ENCODE measurements at places on chromosomes 7 and 10.

GRCh38 chr7:142894112-142894984, 8.8 kb upstream of the TRPV6 start:
- no peak for DNase-seq

- no peak for DNase-seq
Observed at GRCh38 chr10:18540195-18540594, 111.2 kb downstream of the NSUN6 start.

GRCh38 chr10:11403116-11403515, 208.3 kb downstream of the USP6NL start:
- DNase-seq: no peak

DNA sequence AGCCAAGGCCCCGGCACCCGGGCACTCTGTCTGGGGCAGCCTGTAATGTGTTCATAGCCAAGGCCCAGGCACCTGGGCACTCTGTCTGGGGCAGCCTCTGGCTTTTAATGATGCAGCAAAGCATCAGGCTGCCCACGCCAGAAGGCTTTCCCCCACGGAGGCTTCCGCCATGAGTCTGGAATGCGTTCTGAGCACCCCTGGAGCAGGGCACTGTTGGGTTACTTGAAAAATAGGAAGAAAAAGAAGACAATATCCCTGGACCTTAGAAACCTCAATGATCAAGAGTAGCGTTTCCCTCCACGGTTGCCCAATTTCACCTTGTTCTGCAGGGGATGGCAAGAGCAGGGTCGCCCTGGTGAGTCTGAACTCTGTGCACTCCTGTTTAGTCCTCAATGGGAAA, 565.0 kb downstream of the PTPRN2 start:
- no peak for DNase-seq

DNA sequence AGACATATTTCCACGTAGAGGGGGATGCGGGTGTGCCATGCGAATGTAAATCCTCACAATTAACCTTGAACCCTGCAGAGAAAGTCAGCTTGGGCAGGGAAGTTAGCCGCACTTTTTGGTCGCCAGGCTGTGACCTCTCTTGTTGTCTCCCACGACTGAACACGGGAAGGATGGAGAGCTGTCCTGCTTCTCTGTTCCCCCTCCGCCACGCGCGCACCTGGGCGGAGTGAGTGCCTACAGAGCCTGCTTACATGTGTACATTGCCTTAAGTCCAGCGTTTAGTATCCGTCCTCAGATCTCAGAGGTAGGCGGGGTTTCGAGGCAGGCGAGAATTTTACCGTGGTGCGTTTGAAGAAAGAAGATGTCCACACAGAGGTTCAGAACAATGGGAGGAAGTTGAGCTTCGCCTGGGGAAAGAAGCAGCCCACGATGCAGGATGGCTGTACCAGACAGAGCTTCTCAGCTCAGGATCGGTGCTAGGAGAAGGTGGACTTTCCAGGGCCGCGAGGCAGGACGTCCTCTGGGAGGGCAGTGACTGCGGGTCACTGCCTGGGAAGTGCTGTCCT, 482 bp upstream of the ERCC6 start:
- DNase-seq: no peak

- DNase-seq: no peak
Observed at GRCh38 chr7:102819151-102819550, 70.4 kb downstream of the FAM185A start.

- DNase-seq: no peak
Observed at GRCh38 chr10:35386594-35387174, 50.4 kb downstream of the CCNY start.

DNA sequence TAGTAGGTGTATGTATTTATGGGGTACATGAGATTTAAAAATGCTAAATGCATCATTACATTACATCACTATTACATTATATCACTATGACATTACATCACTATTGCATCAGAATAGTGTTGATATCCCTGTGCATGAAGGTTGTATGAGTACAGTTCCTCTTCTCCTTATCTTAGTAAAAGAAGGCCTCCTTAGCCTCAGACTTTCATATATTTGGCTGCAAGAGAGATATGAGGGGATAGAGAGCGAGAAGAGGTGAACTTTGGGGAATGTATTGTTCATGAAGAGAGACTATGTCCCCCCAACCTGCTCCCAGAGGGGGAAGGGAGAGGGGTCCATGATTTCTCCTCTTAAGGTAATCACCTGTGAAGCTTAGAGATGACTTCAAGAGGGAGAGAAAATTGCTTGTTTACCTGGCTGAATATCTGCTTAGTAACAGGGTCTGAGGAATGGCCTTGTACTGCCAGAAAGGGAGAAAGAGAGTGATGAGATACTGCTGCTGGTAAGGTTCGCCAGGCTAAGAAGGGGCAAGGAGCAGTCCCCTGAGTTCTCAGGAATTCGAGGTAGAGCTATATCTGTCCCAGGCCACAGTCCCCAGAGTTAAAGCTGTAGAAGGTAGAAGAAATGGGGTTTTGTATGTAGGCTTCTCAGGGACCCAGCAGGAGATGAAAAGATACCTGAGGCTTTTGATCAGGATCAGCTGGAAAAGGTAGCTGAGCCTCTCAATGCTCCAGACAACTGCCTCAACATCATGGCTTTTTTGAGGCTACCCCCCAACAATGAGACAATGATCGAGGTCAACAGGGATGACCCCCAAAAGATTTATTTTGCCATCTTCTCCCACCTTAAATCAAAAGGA, 168.4 kb upstream of the WNT16 start:
- no peak for DNase-seq

- DNase-seq: no peak
Observed at GRCh38 chr10:73780966-73781365, 882 bp upstream of the CHCHD1 start.

GRCh38 chr7:64755865-64756264, 38.4 kb upstream of the ZNF138 start:
- DNase-seq: no peak

DNA sequence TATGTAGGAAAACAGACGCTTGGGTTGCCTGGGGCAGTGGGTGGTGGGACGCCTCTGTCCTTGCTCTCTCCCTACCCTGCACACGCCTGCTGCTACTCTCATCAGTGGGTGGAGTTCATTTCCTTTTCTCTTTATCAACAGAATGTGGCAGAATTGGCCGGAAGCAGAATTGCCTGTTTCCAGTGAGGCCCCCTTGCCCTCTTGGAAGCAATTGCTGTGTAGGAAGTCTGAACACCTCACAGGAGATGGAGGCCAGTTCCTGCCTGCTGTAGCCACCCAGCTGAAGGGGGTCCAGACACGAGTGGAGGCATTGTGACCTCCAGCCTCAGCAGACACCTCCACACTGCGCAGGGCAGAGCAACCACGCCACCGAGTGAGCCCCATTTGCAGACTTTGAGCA, 331.6 kb upstream of the ZNF32 start:
- DNase-seq: no peak

GRCh38 chr7:110418659-110419280, 672.2 kb upstream of the LRRN3 start:
- DNase-seq: no peak

DNA sequence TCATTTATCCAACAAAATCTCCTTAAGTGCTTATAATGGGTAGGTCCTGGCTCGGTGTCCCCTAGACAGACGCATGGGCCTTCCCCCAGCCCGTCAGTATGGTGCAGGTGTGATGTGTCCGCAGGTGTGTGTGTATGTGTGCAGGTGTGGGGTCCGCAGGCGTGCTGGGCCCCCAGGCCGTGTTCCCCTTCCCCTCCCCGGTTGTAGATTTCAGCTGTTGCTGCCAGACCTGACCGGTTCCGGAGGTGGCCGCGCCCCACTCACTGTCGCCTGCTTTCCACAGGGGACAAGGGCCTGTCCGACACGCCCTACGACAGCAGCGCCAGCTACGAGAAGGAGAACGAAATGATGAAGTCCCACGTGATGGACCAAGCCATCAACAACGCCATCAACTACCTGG, 50.5 kb downstream of the FIGNL1 start:
- no peak for DNase-seq

DNA sequence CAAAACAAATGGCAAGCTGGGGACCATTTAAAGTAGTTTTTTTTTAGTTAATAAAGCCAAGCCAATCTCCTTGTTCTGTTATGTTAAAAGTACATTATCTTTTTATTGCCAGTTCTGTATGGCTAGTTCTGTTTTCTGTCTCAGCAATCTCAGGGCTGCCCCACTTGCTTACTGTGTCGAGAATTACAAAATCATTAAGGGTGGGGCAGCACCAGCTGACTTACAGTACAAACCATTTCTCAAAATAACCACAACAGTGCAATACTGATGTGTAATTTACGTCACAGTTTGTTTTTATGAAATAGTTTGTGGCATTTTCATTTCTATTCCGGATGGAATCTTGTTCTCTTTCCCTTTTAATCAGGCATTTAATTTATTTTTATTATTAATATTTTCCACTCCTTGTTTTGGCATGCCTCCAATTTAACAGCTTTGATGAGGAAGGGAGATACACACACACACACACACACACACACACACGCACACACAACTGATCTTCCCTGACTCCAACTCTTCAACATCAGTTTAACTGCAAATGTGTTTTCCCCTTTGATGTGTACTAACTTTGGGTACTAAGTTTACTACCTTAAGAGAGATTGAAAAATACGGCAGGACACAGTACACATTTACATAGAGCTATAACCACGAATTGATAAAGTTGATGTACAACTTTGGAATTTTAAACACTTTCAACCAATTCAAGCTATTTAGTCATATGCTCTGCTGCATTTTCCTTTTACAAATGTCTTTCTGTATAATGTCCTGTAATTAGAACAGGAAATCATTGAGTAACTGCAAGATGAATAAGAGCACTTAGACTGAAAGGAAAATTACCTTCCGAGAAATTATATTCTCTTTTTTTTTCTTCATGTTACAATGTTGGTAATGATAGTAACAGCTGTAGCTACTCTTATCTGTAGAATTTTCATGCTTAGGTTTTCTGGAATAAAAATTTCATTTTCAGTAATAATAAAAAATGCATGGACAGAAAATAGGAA, 91.5 kb downstream of the ARID5B start:
- DNase-seq: peak; percentile 72

- DNase-seq: no peak
Observed at GRCh38 chr10:94062611-94063010, 68.9 kb downstream of the PLCE1 start.

GRCh38 chr7:120060281-120060680, 212.7 kb upstream of the KCND2 start:
- no peak for DNase-seq

DNA sequence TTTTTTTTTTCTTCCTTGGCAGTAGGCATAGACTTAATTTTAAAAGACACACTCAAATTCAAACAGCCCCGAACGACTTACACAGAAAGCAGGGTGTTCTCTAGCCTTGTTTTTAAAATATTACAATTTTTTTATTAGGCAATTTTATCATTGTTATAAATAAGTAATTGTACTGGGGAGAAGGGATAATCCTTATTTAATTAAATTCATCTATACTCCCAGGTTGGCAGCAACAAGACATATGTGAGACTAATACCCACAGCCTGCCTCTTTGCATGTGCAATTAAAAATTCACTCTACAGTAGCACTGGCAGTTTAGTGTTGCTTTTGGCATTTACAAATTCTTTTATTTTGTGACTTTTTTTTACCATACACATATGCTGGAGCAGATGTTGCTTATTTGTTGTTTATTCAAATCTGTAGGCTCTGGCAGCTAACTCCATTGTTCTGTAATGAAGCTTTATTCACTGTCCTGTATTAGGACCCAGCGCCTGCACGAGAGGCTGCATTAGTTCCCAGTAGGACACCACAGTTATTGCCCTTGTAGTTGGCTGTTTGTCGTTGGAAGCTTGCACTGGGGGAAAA, 84.9 kb upstream of the PPP1R17 start:
- DNase-seq: no peak

DNA sequence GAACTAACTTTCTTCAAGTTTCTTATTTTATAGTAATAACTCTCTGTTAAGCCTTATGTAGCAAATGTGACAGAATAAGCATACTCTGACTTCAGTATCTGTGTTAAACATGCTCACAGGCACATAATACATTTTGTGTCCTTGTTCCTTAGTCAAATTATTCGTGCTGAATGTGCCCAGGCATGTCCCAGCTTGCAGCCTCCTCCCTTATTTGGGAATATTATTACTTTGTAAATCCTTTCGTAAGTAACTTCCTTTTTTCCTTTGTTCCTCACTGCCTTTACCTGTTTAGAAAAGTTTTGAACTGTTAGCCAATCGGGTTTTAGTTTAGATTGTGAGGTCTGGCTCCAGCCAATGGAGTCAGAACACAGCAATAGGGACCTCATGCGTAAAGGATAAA, 46.9 kb downstream of the GALNT11 start:
- DNase-seq: no peak

GRCh38 chr10:43961523-43962345, 313.1 kb upstream of the ZNF32 start:
- DNase-seq: no peak

DNA sequence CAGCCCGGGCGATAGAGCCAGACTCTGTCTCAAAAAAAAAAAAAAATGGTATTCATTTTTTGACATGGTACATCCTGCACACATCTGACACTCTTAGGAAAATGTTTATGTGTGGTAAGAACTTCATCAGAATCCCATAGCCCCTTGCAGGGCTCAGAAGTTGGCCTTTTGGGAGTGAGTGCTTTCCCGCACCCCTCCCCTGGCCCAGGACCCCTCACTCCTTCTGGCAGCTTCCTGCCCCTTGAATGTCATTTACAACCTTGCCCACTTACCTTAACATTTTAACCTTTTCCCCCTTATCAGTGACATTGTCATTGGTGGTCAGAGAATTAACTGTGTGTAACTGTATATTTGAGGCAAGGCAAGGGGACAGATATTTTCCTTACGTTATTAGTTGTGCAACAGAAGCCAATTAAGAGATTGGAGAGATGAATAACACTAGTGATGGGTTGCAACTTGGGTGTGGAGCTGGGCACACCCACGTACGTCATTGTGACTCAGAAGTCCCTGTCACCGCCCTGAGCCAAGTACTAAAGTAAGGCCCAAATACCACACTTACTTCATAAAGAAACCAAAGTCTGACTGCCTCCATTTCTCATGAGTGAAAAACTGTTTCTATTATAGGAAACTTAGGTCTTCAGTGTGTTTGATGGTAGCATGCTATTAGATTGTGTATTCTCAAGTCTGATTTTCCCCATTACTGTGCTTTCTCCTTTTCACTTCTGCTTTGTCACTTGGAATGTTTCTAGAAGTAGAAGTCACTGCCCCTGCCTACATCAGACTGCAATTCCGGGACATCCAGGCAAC, 31.6 kb downstream of the OGDH start:
- DNase-seq: peak; percentile 85

DNA sequence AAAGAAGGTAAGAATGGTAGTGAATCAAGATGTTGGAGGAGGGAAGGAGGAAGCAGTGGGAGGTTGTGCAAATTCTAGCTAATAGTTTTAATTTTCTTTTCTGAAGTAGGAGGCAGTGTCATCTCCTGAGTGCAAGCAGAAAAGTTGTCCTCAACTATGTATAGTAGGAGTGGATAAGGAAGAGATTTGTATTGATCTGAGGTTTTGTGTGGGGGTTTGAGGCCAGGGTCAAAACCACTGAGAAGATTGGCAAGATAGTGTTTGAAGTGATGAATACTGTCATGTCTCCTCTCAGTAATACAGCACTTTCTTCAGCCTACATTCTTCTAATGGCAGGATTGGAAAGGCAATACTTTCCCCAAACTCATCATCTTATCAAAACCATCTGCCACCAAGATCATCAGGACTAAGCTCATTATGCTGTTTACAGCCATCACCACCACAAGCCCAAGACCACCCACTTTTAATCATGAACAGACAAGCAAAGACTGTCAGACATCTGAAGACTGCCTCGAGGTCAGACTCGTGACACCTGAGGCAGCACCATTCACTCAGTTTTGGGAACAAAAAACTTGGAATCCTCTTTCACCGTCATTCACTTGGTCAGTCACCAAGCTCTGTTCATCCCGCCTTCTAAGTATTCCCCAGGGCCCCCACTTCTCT, 1.5 kb upstream of the MIOS start:
- DNase-seq: no peak
